Activated T-helper 1 cell treated with anti-CD3 and anti-CD28 coated beads, Interleukin-12 subunit alpha, Interleukin-12 subunit beta, Interleukin-2, Interleukin-4 antibody, amounts not matched to agents 30 ng/mL and 10 ng/mL and 1 ng/mL, durations not matched to agents 14 hours and 24 hours and 36 hours (primary cell): ENCODE measurements at places on chromosomes 7 and 10. TPM values are rescaled to one million over a fixed set of nuclear protein-coding genes. Genes with fewer than 3 reads are reported as not detected.

Gene GPR22
- total RNA-seq = not detected in 2 replicates

Gene HMX2
- not detected in 2 replicates for total RNA-seq

Gene AKR1C8
- 0.22 and 0.34 TPM in 2 replicates for total RNA-seq

Gene WDR86
- not detected in 2 replicates for total RNA-seq

Gene LIPN
- total RNA-seq = not detected in 2 replicates

Gene C10orf105
- 0.18 and 0.32 TPM in 2 replicates for total RNA-seq

Gene SLC39A12
- not detected in 2 replicates for total RNA-seq

Gene ASAH2
- 2.2 and 5.4 TPM in 2 replicates for total RNA-seq

Gene GBX1
- total RNA-seq = not detected in 2 replicates

Gene PAX2
- total RNA-seq = not detected in 2 replicates

Gene SPAG6
- 0.18 TPM in 1 of 2 replicates, not detected in the other for total RNA-seq

Gene MMRN2
- not detected in 2 replicates for total RNA-seq

Gene SHH
- not detected in 2 replicates for total RNA-seq

- DNase-seq = no peak
- peaks cover 38% of the 10 kb centered on the region for H3K4me1 ChIP-seq
- H3K36me3 ChIP-seq = peaks cover 1% of the 10 kb centered on the region
- no peaks in the 10 kb centered on the region for H3K27me3 ChIP-seq
These were observed 18.3 kb downstream of the SGMS1 start for GRCh38 chr10:50605269-50605950.

DNA sequence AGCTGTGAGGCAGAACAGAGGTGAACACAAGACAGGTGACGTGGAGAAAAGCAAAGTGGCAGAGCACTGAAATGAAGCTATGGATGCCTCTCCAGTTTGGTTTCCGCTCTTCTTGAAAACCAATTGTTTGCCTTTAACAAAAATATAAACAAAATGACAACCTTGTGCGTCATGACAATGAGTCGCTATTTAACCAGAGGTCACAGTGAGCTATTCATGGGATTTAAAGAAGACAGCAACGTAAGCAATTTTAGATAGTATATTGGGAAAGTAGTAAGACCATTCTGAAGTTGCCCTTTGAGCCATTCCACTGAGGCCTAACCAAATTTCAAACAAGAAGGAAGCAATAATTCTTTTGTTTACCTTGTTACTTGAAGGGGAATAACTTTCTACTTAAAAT is 15.2 kb upstream of the LRRTM3 start:
- H3K27me3 ChIP-seq = no peaks in the 10 kb centered on the region
- H3K4me3 ChIP-seq = no peak overlapping the region
- no peak overlapping the region for H3K27ac ChIP-seq
- no peaks in the 10 kb centered on the region for H3K36me3 ChIP-seq

DNA sequence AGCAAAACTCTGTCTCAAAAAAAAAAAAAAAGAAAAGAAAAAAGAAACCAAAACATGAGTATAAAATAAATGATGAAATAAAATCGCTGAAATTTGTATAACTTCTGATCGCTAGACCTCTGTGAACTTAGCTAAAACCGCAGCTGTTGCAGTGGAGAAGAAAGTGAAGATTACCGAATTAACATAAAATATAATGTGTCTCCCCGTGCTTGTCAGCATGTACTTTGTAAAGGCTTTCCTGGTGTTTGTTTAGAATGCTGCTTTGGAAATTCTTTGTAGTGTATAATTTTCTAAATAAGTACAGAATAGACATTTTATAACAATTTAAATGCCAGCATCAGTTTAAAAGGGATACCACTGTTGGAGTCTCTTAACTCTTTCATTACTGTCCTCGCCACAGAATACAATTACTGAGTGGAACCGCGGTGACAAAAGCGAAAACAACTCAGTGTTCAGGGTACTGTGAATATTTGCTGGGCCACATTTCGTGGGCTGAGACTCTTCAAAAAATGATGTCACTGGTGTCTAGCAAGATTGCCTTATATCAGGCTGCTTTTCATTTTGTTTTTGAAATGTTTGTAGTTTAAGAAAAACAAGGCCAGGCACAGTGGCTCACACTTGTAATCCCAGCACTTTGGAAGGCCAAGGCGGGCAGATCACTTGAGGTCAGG is 167.7 kb downstream of the NSUN6 start:
- H3K27ac ChIP-seq = no peak overlapping the region
- H3K4me3 ChIP-seq = no peak overlapping the region
- peaks cover 2% of the 10 kb centered on the region for H3K27me3 ChIP-seq
- no peaks in the 10 kb centered on the region for H3K36me3 ChIP-seq

GRCh38 chr7:117970801-117971200 is 97.6 kb upstream of the CTTNBP2 start:
- no peaks in the 10 kb centered on the region for H3K27me3 ChIP-seq
- DNase-seq = no peak
- no peak overlapping the region for H3K4me3 ChIP-seq

GRCh38 chr10:100998183-100998990 is 1.2 kb upstream of the LZTS2 start:
- peaks cover 18% of the 10 kb centered on the region for H3K36me3 ChIP-seq
- H3K27me3 ChIP-seq = peaks cover 4% of the 10 kb centered on the region
- H3K27ac ChIP-seq = peak overlapping the region; percentile 93
- peak overlapping the region; percentile 88 for H3K4me3 ChIP-seq

DNA sequence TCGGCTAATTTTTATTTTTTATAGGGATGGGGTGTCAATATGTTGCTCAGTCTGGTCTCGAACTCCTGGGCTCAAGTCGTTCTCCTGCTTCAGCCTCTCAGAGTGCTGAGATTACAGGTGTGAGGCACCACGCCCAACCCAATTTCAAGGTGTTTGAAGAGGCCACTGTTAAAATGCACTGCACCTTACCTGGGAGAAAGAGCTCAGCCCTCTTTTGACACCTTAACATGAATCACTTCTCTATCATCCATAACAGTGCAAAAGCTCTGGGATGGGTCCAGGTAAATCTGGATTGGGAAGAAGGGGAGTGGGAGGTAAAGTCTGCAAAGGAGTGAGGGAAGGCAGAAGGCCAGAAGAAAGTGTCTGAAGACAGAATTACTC is 557 bp upstream of the ZNF282 start:
- DNase-seq = no peak
- H3K27me3 ChIP-seq = peaks cover 3% of the 10 kb centered on the region
- H3K4me3 ChIP-seq = peak overlapping the region; percentile 84
- H3K36me3 ChIP-seq = peaks cover 20% of the 10 kb centered on the region
- H3K4me1 ChIP-seq = peaks cover 50% of the 10 kb centered on the region
- H3K27ac ChIP-seq = peak overlapping the region; percentile 61

GRCh38 chr10:30758338-30758737 is 128.8 kb upstream of the LYZL2 start:
- H3K4me1 ChIP-seq = peaks cover 31% of the 10 kb centered on the region
- H3K36me3 ChIP-seq = no peaks in the 10 kb centered on the region
- DNase-seq = no peak
- no peak overlapping the region for H3K27ac ChIP-seq
- H3K4me3 ChIP-seq = no peak overlapping the region

GRCh38 chr7:51304729-51305128 is 11.9 kb downstream of the COBL start:
- H3K27ac ChIP-seq = no peak overlapping the region
- no peaks in the 10 kb centered on the region for H3K4me1 ChIP-seq

GRCh38 chr10:131609176-131609575 is 291.6 kb upstream of the PPP2R2D start:
- no peak for DNase-seq
- no peaks in the 10 kb centered on the region for H3K27me3 ChIP-seq
- no peak overlapping the region for H3K27ac ChIP-seq
- no peak overlapping the region for H3K4me3 ChIP-seq

DNA sequence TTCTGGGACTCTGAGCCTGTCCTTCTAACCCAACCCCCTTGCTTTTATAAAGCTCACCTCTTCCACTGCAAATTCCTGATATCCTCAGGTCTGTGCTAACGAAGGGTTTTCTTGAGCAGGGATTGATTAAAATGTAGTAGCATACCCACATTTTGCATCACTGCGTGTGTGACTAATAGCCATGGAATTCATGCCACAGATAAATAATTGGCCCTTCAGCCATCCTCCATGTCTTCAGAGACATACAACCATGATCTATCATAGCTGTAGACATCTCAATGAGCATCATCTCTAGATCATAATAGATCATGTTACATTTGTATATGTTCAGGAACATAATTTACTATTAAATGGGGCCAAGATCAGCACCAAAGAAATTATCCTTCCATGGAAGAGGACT is 990.3 kb downstream of the KCNMA1 start:
- no peak overlapping the region for H3K27ac ChIP-seq
- no peaks in the 10 kb centered on the region for H3K27me3 ChIP-seq
- no peak overlapping the region for H3K4me3 ChIP-seq
- no peaks in the 10 kb centered on the region for H3K36me3 ChIP-seq

GRCh38 chr7:47259682-47260081 is 322.2 kb downstream of the TNS3 start:
- H3K36me3 ChIP-seq = no peaks in the 10 kb centered on the region
- DNase-seq = no peak
- H3K27me3 ChIP-seq = peaks cover 4% of the 10 kb centered on the region
- no peak overlapping the region for H3K27ac ChIP-seq
- no peaks in the 10 kb centered on the region for H3K4me1 ChIP-seq
